ENCODE measurements at places on chromosomes 13 and 19. TPM values are rescaled to one million over a fixed set of nuclear protein-coding genes. Genes with fewer than 3 reads are reported as not detected.

- no peak overlapping the region for H3K27ac ChIP-seq
- H3K36me3 ChIP-seq: no peaks in the 10 kb centered on the region
- H3K27me3 ChIP-seq: no peaks in the 10 kb centered on the region
- H3K4me3 ChIP-seq: no peak overlapping the region
These were observed 169.9 kb downstream of the USP12 start for GRCh38 chr13:27001705-27002104.

- DNase-seq: no peak
- H3K4me3 ChIP-seq: no peak overlapping the region
- H3K36me3 ChIP-seq: peaks cover 29% of the 10 kb centered on the region
- H3K27ac ChIP-seq: no peak overlapping the region
- no peaks in the 10 kb centered on the region for H3K27me3 ChIP-seq
- H3K4me1 ChIP-seq: peaks cover 10% of the 10 kb centered on the region
These were observed 128.8 kb downstream of the STK24 start for GRCh38 chr13:98447881-98448641.

DNA sequence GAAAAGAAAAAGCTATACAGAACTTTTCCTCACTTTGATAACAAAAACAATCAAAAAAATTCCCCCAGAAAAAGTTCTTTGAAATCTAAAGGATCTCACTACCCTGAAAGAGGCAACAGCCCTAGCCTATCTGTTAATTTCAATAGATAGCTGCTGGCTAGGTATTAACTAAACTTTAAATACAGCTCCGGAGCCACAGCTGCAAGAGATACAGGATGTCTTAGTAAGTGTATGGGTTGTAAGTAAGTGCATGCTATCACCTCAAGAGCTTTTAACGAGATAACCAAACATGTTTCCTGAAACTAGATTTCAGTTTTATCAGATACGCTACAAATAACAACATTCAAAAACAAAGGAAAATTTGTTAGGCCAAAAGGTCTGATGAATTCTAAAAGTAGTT is 148.4 kb downstream of the KLF12 start:
- H3K4me1 ChIP-seq: peaks cover 28% of the 10 kb centered on the region
- H3K27me3 ChIP-seq: no peaks in the 10 kb centered on the region
- H3K36me3 ChIP-seq: no peaks in the 10 kb centered on the region

DNA sequence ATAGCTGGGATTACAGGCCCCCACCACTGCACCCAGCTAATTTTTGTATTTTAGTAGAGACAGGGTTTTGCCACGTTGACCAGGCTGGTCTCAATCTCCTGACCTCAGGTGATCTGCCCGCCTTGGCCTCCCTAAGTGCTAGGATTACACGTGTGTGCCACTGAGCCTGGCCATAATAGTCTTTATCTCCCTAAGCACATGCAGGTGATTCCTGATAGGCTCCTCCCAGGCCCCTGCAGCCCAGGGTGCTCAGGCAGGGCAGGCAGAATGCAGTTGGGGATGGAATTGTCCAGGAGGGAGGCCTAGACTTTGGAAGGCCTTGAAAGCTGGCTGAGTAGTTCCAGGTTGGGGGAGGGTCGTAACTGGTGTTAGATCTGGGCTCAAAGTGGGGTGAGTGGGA is 8.5 kb downstream of the ZNF526 start:
- H3K27ac ChIP-seq: no peak overlapping the region
- peaks cover 95% of the 10 kb centered on the region for H3K36me3 ChIP-seq
- no peaks in the 10 kb centered on the region for H3K4me1 ChIP-seq
- H3K4me3 ChIP-seq: no peak overlapping the region

GRCh38 chr13:32021785-32022184 is 9.8 kb upstream of the FRY start:
- H3K36me3 ChIP-seq: no peaks in the 10 kb centered on the region
- H3K27ac ChIP-seq: no peak overlapping the region
- H3K4me3 ChIP-seq: no peak overlapping the region
- H3K4me1 ChIP-seq: no peaks in the 10 kb centered on the region
- H3K27me3 ChIP-seq: no peaks in the 10 kb centered on the region

Gene ZNF90
- total RNA-seq: 5.6 TPM
